ENCODE measurements at places on chromosomes 1 and 21. TPM values are rescaled to one million over a fixed set of nuclear protein-coding genes. Genes with fewer than 3 reads are reported as not detected.

The VANGL2 gene
- total RNA-seq: 79.4 TPM

GRCh38 chr1:113891631-113892220 is 4.3 kb upstream of the BCL2L15 start:
- H3K27ac ChIP-seq: no peak overlapping the region
- H3K36me3 ChIP-seq: no peaks in the 10 kb centered on the region
- peaks cover 2% of the 10 kb centered on the region for H3K4me1 ChIP-seq
- H3K27me3 ChIP-seq: no peaks in the 10 kb centered on the region
- peak; percentile 24 for DNase-seq
- no peak overlapping the region for H3K4me3 ChIP-seq

- no peak overlapping the region for H3K27ac ChIP-seq
- H3K27me3 ChIP-seq: no peaks in the 10 kb centered on the region
- no peaks in the 10 kb centered on the region for H3K4me1 ChIP-seq
- DNase-seq: no peak
- H3K36me3 ChIP-seq: no peaks in the 10 kb centered on the region
Observed at GRCh38 chr1:111489604-111490003, 13.8 kb downstream of the ADORA3 start.

GRCh38 chr1:239563681-239564080 is 177.3 kb downstream of the CHRM3 start:
- no peak overlapping the region for H3K4me3 ChIP-seq
- peaks cover 10% of the 10 kb centered on the region for H3K4me1 ChIP-seq
- no peak overlapping the region for H3K27ac ChIP-seq
- no peak for DNase-seq
- H3K36me3 ChIP-seq: peaks cover 4% of the 10 kb centered on the region
- no peaks in the 10 kb centered on the region for H3K27me3 ChIP-seq

DNA sequence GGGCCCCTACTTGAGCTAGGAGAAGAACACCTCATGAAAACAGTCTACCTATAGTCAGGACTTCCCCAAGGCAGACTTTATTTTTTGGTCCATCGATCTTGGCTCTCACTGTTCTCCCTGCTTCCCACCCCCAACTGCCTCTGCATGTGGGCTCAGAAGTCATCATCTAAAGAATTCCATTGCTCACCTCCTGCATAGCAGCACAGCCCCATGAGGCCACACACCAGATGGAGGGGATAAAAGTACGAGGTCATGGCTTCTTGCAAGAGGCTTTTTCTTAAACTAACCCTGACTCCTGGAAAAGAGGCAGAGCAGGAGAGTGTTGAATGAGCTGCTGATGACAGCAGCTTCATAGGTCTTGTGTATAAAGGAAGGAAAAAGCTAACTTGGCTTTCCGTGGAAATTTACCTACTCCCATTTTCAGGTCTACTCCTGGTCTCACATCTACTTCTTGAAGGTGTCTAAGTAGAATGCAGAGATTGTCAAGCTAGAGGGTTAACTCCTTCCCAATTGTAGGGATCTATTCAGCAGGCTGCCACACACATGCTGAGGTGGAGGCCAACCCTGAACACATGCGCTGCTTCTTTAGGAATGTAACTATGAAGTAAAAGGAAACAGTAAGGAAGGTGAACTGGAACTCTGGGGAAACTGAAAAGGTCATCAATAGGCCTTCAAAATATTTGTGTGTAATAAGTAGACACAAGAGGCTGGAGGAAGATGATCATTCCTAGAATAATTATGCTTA is 18.7 kb downstream of the WNT2B start:
- H3K36me3 ChIP-seq: no peaks in the 10 kb centered on the region
- no peaks in the 10 kb centered on the region for H3K27me3 ChIP-seq
- H3K4me1 ChIP-seq: no peaks in the 10 kb centered on the region
- no peak for DNase-seq

The BATF3 gene
- total RNA-seq: 0.56 TPM

DNA sequence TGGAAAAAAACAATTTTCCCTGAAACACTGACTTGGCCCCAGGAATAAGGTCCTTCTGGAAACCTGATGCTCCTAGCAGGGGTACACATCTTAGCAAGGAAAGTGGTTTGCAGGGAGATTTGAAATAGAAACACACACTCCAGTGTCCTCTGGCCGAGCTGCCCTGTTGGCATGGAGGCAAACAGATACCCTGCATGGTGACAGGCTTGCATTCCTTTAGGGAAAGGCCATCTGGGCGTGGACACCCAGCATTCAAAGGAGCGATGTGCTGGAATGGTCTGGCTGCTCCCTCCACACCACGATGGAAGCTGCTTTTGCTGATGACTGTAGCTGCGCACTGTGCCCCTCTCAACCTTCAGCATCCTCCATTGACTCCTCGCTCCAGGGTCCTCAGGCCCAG is 41.5 kb upstream of the BCAR3 start:
- peaks cover 4% of the 10 kb centered on the region for H3K36me3 ChIP-seq
- DNase-seq: no peak
- H3K4me1 ChIP-seq: peaks cover 16% of the 10 kb centered on the region
- H3K27me3 ChIP-seq: peaks cover 8% of the 10 kb centered on the region
- no peak overlapping the region for H3K27ac ChIP-seq
- no peak overlapping the region for H3K4me3 ChIP-seq

The EXTL1 gene
- total RNA-seq: 2.6 TPM

The MRPS15 gene
- 65.4 TPM for total RNA-seq

Measured in glutamatergic neuron (in vitro differentiated cells).